ENCODE measurements at places on chromosomes 7 and 10. TPM values are rescaled to one million over a fixed set of nuclear protein-coding genes. Genes with fewer than 3 reads are reported as not detected.

The ODAD2 gene
- total RNA-seq, result 0.70 TPM

The C10orf62 gene
- total RNA-seq, result not detected

The ABCC2 gene
- total RNA-seq, result 0.70 TPM

The ACADSB gene
- 4.7 TPM for total RNA-seq

The SKAP2 gene
- 28.8 TPM for total RNA-seq

The PPP1R9A gene
- total RNA-seq, result 7.0 TPM

The MAT1A gene
- total RNA-seq, result not detected

The SFMBT2 gene
- total RNA-seq, result 4.8 TPM

The BTRC gene
- total RNA-seq, result 18.8 TPM

The BICC1 gene
- 22.9 TPM for total RNA-seq

The LHFPL3 gene
- not detected for total RNA-seq
